Thoracic aorta (tissue), 2 donors: ENCODE measurements at places on chromosomes 2 and 18.
A peak's percentile ranks its signal among the peaks of the same experiment; 100 is the strongest.

- H3K27ac ChIP-seq, result no peak overlapping the region
- DNase-seq, result no peak
- no peaks in the 10 kb centered on the region for H3K36me3 ChIP-seq
- H3K4me1 ChIP-seq, result no peaks in the 10 kb centered on the region
- H3K4me3 ChIP-seq, result no peak overlapping the region
These were observed 505.4 kb downstream of the SUCLG1 start for GRCh38 chr2:83953697-83954096.

GRCh38 chr18:70405052-70405451, 116.2 kb downstream of the SOCS6 start:
- no peaks in the 10 kb centered on the region for H3K4me1 ChIP-seq
- H3K27me3 ChIP-seq, result no peaks in the 10 kb centered on the region
- H3K27ac ChIP-seq, result no peak overlapping the region
- no peak overlapping the region for H3K4me3 ChIP-seq
- no peaks in the 10 kb centered on the region for H3K36me3 ChIP-seq
- no peak for DNase-seq

- DNase-seq, result no peak
- H3K27ac ChIP-seq, result no peak overlapping the region
- H3K4me1 ChIP-seq, result no peaks in the 10 kb centered on the region
- no peaks in the 10 kb centered on the region for H3K27me3 ChIP-seq
- H3K4me3 ChIP-seq, result no peak overlapping the region
These were observed 33.9 kb upstream of the FHL2 start for GRCh38 chr2:105432749-105433148.

- no peak for DNase-seq
- no peaks in the 10 kb centered on the region for H3K4me1 ChIP-seq
- H3K4me3 ChIP-seq, result no peak overlapping the region
- H3K36me3 ChIP-seq, result no peaks in the 10 kb centered on the region
- no peaks in the 10 kb centered on the region for H3K27me3 ChIP-seq
These were observed 11.2 kb upstream of the FOSL2 start for GRCh38 chr2:28381225-28382180.

DNA sequence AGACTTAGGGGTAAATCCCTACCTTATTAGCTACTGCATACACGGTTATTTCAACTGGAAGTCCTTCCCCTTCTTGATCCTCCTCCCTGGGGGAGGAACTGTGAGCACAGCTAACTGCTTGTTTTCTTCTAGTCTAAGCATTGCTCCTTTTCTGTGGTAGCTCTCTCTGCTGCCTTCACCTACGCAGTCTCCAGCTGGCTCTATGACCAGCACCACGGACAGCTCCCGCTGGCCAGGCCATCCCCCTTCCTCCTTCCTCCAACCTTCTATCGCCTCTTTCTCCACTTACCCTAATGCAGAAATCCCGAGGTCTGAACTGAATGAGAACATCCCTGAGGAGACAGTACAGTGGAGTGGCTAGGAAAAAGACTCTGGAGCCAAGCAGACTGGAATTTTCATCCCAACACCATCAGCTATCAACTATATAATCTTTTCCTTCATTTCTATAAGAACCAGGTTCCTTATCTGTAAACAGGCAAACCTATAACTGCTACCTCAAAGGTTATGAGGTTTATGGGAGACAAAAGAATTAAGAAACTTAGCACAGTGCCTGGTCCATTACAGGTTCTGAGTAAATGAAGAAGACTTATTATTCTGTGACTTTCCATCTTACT, 4.7 kb upstream of the CFAP65 start:
- H3K27me3 ChIP-seq, result no peaks in the 10 kb centered on the region
- DNase-seq, result no peak
- no peak overlapping the region for H3K4me3 ChIP-seq
- H3K27ac ChIP-seq, result no peak overlapping the region

DNA sequence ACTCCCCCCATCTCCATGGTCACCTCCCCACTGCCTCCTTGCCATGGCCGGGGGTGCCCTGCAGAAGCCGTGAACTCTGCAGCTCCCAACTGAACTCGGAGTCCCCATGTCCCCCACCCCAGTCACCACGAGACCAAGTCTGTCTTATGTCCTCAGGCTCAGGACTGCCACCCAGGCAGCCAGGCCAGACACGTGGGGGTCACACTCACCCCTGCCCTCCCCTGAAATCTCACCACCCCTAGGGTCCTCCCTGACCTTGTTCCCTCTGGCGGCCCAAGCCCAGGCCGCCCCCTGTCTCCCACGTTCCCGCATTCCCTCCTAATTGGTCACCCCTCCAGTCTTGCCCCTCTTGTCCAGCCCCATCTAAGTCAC, 11.0 kb downstream of the AQP12A start:
- H3K36me3 ChIP-seq, result no peaks in the 10 kb centered on the region
- no peak overlapping the region for H3K27ac ChIP-seq
- H3K4me1 ChIP-seq, result no peaks in the 10 kb centered on the region

GRCh38 chr2:60838481-60838880, 42.9 kb upstream of the REL start:
- no peaks in the 10 kb centered on the region for H3K4me1 ChIP-seq
- no peak overlapping the region for H3K4me3 ChIP-seq
- no peaks in the 10 kb centered on the region for H3K36me3 ChIP-seq
- no peak overlapping the region for H3K27ac ChIP-seq

DNA sequence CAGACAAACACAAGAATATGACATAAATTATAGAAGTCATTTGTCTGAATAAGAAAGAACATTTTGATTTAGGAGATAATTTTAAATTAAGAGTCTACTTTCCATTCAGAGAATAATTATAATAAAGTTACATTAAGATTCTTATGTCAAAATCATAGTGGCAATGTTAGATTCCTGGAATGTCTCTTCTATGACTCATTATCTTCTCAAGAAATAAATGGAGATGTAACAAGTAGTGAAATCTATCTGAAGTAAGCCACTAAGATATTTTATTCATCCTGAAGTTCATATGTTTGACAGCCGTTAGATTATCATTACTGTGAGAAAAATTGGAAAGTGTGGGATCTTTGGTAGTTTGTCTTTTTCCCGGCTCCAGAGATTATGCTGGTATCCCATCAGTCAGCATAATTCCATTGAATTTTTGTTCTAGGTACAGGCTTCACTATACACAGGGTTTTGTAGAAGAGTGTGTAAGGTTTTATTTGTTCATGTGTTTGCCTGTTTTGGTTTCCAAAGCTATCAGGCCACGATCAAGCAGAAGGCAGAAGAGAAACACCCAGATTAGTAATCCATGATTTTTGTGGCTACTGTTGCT, 1246.6 kb upstream of the LRRTM1 start:
- no peaks in the 10 kb centered on the region for H3K4me1 ChIP-seq
- DNase-seq, result no peak
- no peaks in the 10 kb centered on the region for H3K27me3 ChIP-seq

- no peak overlapping the region for H3K4me3 ChIP-seq
- no peak for DNase-seq
- H3K4me1 ChIP-seq, result no peaks in the 10 kb centered on the region
- no peaks in the 10 kb centered on the region for H3K27me3 ChIP-seq
These were observed 113.7 kb downstream of the NAB1 start for GRCh38 chr2:190762566-190762965.

DNA sequence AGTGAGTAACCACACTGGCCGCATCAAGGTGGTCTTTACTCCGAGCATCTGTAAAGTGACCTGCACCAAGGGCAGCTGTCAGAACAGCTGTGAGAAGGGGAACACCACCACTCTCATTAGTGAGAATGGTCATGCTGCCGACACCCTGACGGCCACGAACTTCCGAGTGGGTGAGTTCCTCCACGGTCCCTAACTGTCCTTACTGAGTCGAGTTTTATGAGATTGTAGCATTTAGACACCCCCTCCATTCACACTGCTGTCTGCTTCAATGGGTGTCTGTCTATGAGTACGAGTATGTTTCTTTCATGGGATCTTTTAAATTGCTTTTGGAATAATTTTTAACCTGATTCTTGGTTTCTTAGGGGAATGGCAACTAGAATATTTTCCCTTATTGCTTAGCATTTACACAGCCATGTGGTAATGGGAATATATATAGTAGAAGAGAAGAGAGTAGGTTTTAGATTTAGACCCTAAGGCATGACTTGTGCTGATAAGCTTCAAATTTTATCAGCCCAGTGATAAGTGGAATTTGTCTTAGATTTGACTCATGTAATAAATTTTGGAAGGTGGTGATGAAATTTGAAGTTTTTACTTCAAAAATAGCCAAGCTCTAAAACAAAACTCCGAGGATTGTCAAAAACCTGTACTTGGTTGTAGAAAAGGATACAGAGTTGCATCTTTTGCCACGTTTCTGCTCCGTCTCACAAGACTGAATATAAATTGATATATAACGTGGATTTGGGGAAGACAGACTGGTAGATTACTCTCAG, 188.2 kb downstream of the LTBP1 start:
- DNase-seq, result no peak
- H3K4me1 ChIP-seq, result peaks cover 19% of the 10 kb centered on the region
- H3K27ac ChIP-seq, result peak overlapping the region; percentile 98
- H3K4me3 ChIP-seq, result peak overlapping the region; percentile 78

GRCh38 chr2:196915507-196916189, 10.9 kb downstream of the PGAP1 start:
- H3K4me3 ChIP-seq, result no peak overlapping the region
- H3K36me3 ChIP-seq, result no peaks in the 10 kb centered on the region
- no peaks in the 10 kb centered on the region for H3K4me1 ChIP-seq
- no peak for DNase-seq

GRCh38 chr18:55343396-55344073, 244.5 kb downstream of the TCF4 start:
- DNase-seq, result no peak
- no peak overlapping the region for H3K27ac ChIP-seq
- H3K27me3 ChIP-seq, result no peaks in the 10 kb centered on the region
- H3K4me3 ChIP-seq, result no peak overlapping the region
- no peaks in the 10 kb centered on the region for H3K36me3 ChIP-seq

GRCh38 chr2:102041351-102041750, 49.6 kb downstream of the IL1R2 start:
- no peak overlapping the region for H3K27ac ChIP-seq
- no peaks in the 10 kb centered on the region for H3K36me3 ChIP-seq
- no peak overlapping the region for H3K4me3 ChIP-seq
- no peak for DNase-seq
- H3K4me1 ChIP-seq, result peaks cover 40% of the 10 kb centered on the region

DNA sequence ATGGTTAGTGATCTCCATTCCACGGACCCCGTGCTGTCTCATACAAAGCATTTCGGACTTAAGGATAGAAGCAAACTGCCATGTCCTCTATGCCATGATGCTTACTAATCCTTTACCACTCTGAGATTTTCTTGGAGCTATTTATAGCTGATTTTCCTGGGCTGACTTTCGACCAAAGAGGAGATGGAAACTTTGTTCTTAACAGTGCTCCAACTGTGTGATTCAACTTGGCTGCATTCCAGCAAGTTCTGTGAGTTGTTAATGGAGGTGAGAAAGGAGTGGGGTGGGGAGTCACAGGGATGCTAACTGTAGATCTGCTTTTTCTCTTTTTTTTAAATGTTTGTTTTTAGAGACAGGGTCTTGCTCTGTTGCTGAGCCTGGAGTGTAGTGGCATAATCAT, 45.5 kb upstream of the MSH2 start:
- H3K27me3 ChIP-seq, result no peaks in the 10 kb centered on the region
- DNase-seq, result peak; percentile 38
- H3K4me3 ChIP-seq, result no peak overlapping the region

GRCh38 chr2:37615804-37616676, 55.4 kb downstream of the CDC42EP3 start:
- H3K27ac ChIP-seq, result peak overlapping the region; percentile 80
- peaks cover 54% of the 10 kb centered on the region for H3K4me1 ChIP-seq
- no peaks in the 10 kb centered on the region for H3K27me3 ChIP-seq
- H3K4me3 ChIP-seq, result no peak overlapping the region

DNA sequence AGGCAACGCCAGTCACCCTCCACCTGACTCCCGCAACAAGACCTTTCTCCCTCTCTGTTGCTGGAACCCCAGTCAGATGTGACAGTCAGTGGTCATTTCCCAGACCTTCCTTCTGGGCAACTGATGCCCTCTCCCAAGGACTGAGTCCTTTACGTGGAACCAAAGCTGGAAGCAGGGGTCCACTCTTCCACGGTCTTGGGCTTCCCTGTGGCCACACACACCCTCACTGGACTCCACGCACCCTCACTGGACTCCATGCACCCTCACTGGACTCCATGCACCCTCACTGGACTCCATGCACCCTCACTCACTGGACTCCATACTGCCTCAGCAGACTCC, 7.1 kb downstream of the PTMA start:
- peak overlapping the region; percentile 64 for H3K27ac ChIP-seq
- H3K4me1 ChIP-seq, result peaks cover 21% of the 10 kb centered on the region
- H3K4me3 ChIP-seq, result no peak overlapping the region
- H3K27me3 ChIP-seq, result no peaks in the 10 kb centered on the region

DNA sequence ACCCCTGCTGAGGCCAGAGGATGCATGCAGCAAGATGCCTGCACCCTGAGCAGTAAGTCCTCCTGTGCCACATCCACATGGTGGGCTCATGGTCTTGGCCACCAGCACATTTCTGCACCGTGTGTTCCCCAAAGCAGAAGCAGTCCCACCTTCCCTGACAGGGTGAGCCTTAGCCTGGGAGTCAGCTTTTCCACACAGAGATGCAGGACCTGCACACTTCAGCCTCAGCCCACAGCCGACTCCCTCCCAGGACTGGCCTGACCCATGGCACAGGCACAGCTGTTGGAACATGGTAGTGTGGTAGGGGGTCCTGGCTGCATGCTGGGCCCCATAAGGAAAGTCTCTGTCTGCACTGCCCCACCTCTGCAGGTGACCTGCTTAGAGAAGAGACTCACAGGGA, 5.0 kb downstream of the SNED1 start:
- peak overlapping the region; percentile 2 for H3K4me3 ChIP-seq
- no peak overlapping the region for H3K27ac ChIP-seq
- H3K36me3 ChIP-seq, result peaks cover 14% of the 10 kb centered on the region
- no peaks in the 10 kb centered on the region for H3K27me3 ChIP-seq
- H3K4me1 ChIP-seq, result peaks cover 7% of the 10 kb centered on the region

GRCh38 chr18:77090546-77091174, 41.9 kb downstream of the MBP start:
- H3K36me3 ChIP-seq, result no peaks in the 10 kb centered on the region
- peaks cover 16% of the 10 kb centered on the region for H3K4me1 ChIP-seq
- H3K4me3 ChIP-seq, result no peak overlapping the region
- no peaks in the 10 kb centered on the region for H3K27me3 ChIP-seq

GRCh38 chr18:40962784-40963183, 992.2 kb upstream of the PIK3C3 start:
- no peaks in the 10 kb centered on the region for H3K36me3 ChIP-seq
- no peak overlapping the region for H3K4me3 ChIP-seq
- DNase-seq, result no peak
- no peaks in the 10 kb centered on the region for H3K4me1 ChIP-seq

GRCh38 chr2:32484937-32485336, 128.1 kb downstream of the BIRC6 start:
- H3K4me1 ChIP-seq, result peaks cover 4% of the 10 kb centered on the region
- no peak for DNase-seq
- peaks cover 44% of the 10 kb centered on the region for H3K36me3 ChIP-seq

DNA sequence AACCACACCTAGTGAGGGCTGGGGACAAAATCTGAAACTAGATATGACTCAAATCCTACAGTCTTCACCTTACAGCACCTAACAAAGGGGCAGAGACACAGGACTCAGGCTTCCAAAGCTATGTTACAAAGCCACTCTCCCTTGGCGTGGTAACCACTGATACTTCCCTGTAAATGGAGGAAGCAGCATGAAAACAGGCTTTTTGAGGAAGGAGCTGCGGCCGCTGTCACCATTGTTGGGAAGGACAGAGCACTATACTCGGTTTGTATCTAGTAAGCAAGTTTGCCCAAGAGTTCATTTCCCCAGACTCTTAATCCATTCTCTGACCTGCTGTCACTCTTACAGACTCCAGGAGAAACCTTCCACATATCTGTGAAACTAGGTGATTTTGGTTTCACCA, 60.3 kb downstream of the LONRF2 start:
- H3K4me3 ChIP-seq, result no peak overlapping the region
- no peak for DNase-seq
- H3K27ac ChIP-seq, result no peak overlapping the region
- no peaks in the 10 kb centered on the region for H3K36me3 ChIP-seq
- H3K27me3 ChIP-seq, result no peaks in the 10 kb centered on the region
